ENCODE measurements at places on chromosomes 11 and 22.

DNA sequence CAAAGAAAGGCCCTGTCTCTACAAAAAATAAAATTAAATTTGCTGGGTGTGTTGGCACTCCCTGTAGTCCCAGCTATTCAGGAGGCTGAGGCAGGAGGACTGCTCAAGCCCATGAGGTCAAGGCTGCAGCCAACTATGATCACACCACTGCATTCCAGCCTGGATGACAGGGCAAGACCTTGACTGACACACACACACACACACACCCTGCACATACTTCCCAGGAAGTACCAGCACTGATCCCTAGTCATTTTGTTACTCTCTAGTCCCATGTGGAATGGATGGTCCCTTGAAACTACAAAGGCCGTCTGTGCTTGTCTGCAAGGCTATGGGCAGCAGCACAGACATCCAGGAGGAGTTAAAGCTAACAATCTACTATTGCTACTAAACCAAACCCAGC, 59.7 kb upstream of the CYP2D6 start:
- DNase-seq, result peak; percentile 13

- no peak for DNase-seq
Observed at GRCh38 chr11:130699561-130699960, 216.7 kb downstream of the SNX19 start.

DNA sequence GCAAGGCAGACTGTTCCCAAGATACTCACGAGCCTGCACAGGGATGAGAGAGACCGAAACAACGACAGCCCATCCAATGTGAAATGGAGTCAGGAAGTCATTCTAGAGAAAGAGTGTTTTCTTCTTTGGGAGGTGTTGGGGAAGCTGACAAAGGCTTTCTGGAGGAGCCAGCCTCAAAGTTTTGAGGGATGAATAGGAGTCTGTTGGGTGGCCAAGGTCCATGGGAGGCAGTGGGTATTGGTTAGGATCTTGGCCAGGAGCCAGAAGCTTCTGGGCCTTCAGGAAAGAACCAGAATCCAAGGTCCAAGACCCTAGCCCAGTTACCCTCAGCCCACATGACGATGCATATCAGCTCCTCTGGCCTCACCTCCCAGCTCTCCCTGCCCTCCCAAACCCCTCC, 59.9 kb upstream of the SHISAL1 start:
- no peak for DNase-seq

DNA sequence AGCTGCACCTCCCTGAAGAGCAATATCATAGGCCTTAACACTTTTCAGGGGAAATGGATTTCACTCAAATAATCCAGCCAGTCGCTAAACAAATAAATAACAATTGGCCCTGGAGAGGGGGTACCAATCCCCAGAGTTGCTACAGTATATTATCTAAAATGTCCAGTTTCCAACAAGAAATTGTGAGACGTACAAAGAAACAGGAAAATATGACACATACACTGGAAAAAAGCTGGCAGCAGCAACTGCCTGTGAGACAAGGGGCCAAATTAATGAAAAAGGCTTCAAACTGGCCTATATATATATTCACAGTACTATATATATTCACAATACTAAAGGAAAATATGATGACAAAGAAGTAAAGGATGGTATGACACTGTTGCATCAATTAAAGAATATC, 4.0 kb downstream of the NF2 start:
- DNase-seq, result no peak

DNA sequence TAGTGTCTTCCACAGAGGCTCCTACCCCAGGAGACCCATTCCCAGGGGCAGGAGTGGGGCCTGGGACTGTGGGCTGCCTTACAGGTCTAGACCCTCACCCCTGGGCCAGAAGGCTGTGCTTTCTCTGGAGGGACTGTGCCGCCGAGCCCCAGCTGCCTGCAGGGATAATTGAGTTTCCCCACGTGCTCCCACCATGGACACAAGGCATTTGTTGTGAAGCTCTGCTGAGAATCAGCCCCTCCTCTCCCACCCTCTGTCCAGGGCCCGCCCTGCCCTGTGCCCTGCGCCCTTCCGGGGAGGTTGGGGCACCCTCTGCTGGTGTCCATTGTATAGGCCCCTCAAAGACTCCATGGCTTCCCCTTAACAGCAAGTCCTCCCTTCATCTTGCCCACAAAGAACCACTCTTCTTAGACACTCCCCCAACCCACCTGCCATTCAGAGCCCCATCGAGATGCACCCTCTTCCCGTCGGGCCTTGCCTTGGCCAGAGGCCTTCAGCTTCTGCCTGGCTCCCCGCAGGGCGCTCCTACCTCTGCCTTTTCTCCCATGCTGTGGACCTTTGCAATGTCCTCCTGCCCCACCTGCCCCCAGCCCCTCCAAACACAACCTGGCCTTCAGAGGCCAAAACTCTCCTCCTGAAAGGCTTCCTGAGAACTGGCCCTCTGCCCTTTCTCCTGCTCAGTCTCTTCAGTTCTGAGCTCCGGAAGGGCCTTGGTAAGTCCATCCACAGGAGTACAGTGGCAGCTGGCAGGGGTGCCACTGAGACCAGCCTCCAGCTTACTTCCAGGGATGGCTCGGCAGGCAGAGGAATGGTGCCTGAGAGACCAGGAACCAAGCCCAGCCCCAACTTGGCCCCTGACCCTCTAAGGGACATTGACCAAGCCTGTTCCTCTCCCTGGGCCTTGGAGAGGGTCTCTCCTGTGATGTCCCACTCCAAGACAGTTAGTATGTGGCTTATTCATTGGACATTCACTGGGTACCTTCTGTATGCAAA, 22.4 kb downstream of the DUSP8 start:
- no peak for DNase-seq

DNA sequence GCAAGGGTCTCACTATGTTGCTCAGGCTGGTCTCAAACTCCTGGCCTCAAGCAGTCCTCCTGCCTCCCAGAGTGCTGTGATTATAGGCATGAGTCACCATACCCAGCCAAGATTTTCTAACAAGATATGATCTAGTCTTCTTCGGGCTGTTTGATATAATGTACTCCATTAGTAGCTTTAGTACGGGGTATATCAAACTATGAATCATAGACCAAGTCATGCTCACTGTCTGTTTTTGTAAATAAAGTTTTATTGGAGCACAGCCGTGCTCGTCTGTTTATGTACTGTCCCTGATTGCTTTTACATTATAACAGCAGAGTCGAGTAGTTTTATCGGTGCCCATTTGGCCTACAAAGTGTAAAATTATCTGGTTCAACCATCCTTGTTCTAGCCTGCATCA, 43.9 kb upstream of the GRIK4 start:
- DNase-seq, result peak; percentile 23

GRCh38 chr11:134745456-134745855, 333.4 kb upstream of the B3GAT1 start:
- DNase-seq, result no peak

- DNase-seq, result no peak
Observed at GRCh38 chr11:35554491-35555437, 29.3 kb upstream of the PAMR1 start.

GRCh38 chr11:64688534-64688982, 34.4 kb downstream of the NRXN2 start:
- peak; percentile 72 for DNase-seq

GRCh38 chr11:134755535-134755934, 343.5 kb upstream of the B3GAT1 start:
- DNase-seq, result no peak

- no peak for DNase-seq
Observed at GRCh38 chr22:43004362-43005035, 10.4 kb downstream of the PACSIN2 start.

DNA sequence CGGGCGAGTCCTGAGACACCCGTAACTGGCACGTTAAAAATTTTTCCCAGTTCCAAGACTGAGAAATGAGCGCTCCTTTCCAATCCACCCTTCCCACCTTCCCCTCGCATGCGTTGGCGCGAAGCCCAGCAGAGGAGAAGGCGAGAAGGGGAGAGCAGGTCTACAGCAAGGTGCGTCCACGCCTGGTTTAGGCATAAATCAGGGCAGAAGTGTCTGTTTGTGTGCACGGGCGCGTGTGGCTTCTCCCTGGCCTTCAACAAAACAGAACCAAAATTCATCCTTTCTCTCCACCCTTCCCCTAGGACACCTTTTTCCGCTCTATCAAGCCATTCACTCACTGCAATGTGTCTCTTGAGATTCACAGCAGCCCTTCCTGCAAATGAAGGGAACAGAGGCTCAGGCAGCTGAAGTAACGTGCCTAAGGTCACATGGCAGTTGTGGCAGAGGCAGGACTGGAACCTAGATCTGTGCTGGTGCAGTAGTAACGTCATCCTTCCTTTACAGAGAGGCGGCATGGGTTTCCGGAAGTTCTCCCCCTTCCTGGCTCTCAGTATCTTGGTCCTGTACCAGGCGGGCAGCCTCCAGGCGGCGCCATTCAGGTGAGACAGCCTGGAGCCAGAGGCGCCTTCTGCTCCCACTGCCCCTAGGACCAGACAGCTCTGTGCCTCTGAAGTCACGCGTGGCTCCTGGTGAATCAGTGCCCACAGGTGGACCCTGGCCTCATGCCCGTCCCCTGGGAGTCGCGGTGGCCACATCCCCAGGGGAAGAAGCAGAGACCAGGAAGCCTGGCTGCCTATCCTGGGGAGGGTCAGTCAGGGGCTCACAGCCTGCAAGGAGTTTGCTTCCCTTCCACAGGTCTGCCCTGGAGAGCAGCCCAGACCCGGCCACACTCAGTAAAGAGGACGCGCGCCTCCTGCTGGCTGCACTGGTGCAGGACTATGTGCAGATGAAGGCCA, 1.1 kb downstream of the CALCB start:
- peak; percentile 35 for DNase-seq

DNA sequence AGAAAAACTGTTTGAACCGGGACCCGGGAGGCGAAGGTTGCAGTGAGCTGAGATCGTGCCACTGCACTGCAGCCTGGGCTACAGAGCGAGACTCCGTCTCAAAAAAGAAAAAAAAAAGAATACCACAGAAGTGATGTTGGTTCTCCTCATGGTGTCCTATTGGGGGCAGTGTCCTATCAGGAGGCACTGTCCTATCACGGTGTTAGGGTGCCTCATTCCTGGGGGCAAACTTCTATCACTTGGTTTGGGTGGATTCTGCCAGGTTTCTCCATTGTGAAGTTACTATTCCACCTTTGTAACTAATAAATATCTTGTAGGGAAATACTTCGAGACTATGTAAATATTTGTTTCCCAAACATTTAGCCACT, 19.6 kb downstream of the PRR14L start:
- no peak for DNase-seq

DNA sequence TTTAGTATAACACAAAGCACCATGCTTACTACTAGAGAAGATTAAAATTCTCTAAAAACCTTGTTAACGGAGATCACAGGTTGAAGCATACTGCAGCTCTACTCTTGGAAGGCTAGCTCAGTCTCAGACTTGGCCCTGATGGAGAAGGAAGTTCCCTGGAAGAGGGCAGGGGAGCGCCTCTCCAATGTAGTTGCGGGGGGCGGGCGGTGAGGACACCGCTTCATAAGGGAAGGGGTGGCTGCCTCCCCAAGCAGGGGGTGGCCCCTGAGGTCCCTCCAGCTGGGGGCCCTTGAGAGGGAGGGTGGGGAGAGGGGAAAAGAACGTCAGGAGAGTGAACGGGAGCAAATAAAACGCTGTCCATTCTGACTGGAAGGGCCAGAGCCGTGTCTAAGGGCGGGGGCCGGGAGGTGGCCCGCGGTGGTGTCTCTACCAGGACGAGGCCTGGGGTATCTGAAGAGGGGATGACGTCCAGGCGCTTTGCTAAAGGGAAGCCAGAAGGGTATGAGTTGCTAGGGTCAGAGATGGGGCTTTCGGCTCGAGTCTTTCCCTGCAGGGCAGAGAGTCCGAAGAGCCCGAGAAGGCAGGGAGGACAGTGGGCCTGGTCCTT, 553 bp upstream of the USP47 start:
- peak; percentile 12 for DNase-seq

- no peak for DNase-seq
Observed at GRCh38 chr11:28569106-28569505, 460.9 kb downstream of the METTL15 start.

GRCh38 chr11:46240861-46241260, 36.6 kb upstream of the CREB3L1 start:
- DNase-seq, result no peak

- peak; percentile 78 for DNase-seq
Observed at GRCh38 chr22:35627267-35628041, 10.3 kb upstream of the MB start.

DNA sequence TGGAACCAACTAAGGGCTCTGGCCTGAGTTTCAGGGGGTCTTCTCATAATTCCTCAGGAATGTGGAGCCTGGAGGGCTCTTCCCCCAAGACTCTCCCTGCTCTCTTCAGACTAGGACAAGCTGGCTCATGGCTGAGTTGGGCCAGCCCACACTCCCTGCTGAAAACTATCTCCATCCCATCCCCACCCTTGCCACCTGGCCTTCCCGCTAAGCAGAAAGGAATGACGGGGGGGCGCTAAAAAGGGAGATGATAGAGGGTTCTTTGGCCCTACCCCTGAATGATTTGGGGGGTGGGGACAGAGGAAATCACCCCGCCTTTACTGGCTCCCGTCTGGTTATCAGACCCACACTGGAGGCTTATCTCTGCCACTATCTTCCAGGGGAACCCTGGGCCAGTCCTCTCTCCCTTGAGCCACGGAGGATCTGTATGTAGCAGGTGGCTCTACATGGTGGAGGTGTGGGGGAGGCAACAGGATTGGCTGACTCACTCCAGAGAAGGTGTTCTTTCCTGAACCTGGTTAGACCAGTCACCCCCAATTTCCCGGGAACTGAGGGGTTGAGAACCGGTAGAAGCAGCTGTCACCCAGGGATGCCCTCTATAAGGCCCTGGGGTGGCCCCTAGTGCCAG, 5.7 kb downstream of the SMTN start:
- DNase-seq, result no peak

DNA sequence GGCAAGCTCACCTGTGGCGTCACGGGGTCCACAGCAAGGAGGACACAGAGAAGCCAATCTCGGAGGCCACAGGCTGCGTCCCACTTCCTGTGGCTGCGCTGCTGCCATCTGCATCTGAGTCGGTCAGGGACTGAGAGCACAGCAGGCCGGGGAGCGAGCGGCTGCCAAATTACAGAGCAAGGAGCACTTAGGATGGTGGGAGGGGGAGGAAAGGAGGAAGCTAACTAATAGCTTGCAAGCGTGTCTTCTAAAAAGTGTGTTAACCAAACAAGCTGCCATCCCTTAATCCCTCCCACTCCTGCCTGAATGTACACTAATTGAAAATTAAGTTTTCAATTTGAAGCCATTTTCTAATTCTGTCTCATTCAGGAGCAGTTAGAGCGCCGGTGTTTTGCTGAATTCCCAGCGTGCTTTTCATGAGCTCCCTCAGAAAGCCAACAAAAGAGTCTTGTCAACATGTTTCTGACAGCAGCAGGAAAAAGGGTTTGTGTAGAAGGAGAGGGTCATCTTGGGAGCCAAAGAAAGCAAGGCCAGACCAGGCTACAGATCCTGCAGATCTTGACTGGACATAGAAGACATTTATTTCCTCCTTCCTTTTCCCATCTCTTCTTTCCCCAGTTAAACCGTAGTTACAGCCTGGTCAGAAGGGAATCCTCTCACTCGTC, 42.4 kb upstream of the API5 start:
- no peak for DNase-seq

GRCh38 chr11:58640386-58641023, 18.0 kb downstream of the CNTF start:
- DNase-seq, result no peak

DNA sequence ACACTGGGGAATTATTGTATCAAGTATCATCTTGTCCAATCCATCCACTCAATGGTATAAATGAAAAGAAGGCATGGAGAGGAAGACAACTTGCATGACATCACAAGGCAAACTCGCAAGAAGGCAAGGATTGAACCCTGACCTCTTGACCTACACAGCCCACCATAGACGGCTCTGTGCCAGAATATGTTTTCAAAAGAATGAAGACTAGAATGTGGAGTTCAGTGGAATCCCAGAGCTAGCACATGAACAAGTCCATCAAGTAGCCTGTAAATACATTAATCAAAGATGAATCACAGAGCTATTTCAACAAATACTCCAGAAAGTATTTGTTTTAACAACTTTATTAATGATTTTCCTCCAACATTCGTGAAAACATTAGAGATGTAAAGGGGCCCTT, 189.7 kb downstream of the GUCY1A2 start:
- no peak for DNase-seq
